ENCODE measurements at places on chromosomes 5 and 9. TPM values are rescaled to one million over a fixed set of nuclear protein-coding genes. Genes with fewer than 3 reads are reported as not detected.

The CLIC3 gene
- 2.6 TPM for total RNA-seq

The CTSV gene
- not detected for total RNA-seq

The PCDHB10 gene
- 1.3 TPM for total RNA-seq

The AFAP1L1 gene
- total RNA-seq = 38.6 TPM

The ADAMTS16 gene
- total RNA-seq = not detected

The TRIP13 gene
- total RNA-seq = 1.1 TPM

The PLPP1 gene
- total RNA-seq = 87.8 TPM

The LIX1 gene
- 0.16 TPM for total RNA-seq

The SLIT3 gene
- total RNA-seq = 71.1 TPM

The HBEGF gene
- total RNA-seq = 18.3 TPM

The MARCOL gene
- total RNA-seq = not detected

The NPDC1 gene
- 87.3 TPM for total RNA-seq

The GCNT4 gene
- 0.35 TPM for total RNA-seq

The SHOC1 gene
- not detected for total RNA-seq

The SLCO6A1 gene
- total RNA-seq = not detected

The NEUROG1 gene
- not detected for total RNA-seq

The IL7R gene
- total RNA-seq = 4.2 TPM

Measured in left cardiac atrium (tissue), 4 donors.